ENCODE measurements at places on chromosomes 6 and 20.

- DNase-seq = no peak
Observed at GRCh38 chr20:13839421-13840092, 54.7 kb downstream of the NDUFAF5 start.

DNA sequence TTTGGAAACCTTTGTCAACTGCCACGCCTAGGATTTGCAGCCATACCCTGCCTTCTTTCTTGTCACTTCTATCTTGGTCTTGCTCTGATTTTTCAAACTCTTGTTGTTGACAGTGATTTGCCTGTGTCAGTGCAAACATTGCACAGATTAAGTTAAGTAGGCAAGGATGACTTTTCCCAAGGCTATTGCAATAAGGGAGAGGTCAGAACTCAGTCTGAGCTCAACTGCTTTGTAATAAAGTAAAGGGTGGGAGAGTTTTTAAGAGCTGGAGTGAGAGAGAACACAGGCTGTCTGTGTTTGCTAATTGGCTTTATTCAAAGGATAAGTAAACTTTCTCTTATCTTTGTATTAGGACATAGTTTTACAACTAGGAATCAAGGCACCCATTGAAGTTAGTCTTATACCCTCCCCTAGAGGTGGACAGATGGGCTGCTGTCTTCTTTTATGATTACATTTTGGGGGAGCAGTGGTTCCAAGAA, 448.6 kb downstream of the PHF3 start:
- no peak for DNase-seq

DNA sequence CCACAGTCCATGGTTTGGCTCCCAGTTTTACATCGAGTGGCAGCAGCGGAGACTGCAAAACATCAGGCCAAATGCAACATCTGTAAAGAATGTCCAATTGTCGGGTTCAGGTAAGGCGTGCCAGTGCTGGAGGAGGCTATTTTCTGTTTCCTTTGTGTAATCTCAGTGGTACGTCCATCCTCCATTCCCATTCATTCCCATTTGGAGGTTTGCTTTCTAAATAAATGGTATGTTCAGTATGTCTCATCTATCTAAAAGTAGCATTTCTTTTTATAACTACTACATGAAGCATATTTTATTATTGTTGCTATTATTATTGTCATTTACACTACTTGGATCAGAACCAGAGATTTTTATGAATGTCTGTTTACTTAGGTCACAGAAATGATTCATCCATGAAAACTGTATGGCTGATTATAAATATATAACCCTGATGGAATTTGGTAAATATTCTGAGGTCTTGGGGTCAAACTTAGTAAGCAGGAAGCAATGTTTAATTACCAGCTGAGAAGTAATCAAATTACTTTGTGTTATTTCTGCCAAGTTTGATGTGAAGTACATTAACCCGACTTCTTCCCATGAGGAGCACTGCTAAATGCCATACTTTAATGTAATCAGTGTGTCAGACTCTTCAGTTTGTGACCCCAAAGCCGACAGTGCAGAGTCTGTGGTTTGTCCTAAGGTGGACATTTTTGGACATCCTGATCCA, 512.9 kb downstream of the UTRN start:
- no peak for DNase-seq

DNA sequence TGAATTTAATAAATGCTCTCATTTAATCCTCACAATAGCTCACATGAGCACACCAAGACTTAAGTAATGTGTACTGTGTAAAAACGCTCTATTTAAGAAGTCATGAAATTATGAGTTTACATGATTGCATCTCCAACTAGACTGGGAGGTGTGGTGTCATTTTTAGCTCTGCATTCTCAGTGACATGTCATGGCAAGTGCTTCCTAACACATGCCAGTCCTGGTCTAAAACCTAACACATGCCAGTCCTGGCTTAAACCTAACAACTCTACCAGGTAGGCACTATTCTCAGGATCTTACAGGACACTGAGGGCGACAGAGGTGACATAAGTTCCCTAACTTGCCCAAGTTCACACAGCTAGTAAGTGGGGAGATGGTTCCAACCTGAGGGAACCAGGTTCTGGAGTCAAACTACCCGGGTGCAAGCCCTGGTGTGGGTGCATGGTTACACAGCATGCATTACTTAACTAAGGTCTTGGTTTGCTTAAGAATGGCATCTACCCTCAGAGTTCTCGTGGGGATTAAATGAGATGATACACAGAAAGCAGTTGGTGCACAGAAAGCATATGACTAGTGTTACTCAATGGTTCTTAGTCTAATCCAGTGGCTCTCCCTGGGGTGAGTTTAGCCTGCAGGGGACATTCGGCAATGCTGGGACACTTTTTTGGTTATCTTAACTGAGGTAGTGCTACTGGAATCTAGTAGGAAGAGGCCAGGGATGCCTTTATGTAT, 14.7 kb downstream of the CLDN20 start:
- DNase-seq = no peak

DNA sequence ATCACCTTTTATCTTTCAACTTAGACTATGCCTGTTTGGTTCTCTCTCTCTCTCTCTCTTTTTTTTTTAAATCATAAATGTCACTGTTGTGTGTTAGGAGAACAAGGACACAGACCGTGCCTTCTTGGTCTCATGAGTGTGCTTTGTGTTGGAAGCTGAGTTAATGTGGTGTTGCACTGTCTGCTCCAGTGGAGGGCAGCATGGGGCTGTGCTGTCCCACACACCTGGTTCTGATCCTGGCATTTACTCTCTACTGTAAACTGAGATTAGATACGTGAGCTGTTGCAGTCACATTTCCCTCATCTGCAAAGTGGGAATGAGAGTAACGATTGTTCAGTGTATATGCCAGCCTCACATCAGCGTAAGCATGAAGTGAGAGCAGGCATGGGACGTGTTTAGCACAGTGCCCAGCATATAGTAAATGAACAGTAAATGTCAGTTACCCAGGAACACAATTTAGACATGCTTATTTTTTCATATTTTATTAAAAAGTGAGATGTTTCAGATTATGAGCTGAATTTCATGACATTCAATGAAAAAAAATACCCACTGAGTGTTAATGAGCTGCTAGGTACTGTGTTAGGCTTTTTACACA, 161.1 kb downstream of the FARS2 start:
- no peak for DNase-seq

- DNase-seq = no peak
Observed at GRCh38 chr6:44316481-44316880, 3.3 kb upstream of the AARS2 start.

- no peak for DNase-seq
Observed at GRCh38 chr20:14828459-14828858, 491.0 kb upstream of the FLRT3 start.

DNA sequence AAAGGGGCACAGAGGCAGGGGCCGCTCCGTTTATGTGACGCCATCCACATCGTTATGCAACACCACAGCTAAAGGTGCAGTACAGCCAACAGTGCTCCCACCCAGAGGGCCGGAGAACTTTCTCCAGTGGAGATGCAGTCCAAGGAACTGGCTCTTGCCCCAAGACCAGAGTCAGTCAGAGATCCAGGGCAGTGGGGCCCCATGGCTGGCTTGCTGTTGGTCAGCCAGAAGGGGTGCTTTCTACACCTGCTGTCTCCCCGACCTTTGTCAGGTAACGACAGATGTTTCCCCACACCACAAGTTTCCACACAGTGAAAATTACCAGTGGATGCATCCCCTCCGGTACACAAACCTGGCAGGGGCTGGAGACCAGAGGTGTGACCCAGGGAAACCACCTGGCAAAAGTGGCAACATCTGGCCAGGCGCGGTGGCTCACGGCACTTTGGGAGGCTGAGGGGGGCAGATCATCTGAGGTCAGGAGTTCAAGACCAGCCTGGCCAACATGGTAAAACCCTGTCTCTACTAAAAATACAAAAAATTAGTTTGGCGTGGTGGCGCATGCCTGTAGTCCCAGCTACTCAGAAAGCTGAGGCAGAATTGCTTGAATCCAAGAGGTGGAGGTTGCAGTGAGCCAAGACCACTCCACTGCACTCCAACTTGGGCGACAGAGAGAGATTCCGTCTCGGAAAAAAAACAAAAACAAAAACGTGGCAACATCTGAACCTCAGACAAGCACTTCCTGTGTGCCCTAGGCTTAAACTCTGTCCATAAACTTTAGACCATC, 34.9 kb downstream of the UBE2V1 start:
- peak; percentile 42 for DNase-seq

DNA sequence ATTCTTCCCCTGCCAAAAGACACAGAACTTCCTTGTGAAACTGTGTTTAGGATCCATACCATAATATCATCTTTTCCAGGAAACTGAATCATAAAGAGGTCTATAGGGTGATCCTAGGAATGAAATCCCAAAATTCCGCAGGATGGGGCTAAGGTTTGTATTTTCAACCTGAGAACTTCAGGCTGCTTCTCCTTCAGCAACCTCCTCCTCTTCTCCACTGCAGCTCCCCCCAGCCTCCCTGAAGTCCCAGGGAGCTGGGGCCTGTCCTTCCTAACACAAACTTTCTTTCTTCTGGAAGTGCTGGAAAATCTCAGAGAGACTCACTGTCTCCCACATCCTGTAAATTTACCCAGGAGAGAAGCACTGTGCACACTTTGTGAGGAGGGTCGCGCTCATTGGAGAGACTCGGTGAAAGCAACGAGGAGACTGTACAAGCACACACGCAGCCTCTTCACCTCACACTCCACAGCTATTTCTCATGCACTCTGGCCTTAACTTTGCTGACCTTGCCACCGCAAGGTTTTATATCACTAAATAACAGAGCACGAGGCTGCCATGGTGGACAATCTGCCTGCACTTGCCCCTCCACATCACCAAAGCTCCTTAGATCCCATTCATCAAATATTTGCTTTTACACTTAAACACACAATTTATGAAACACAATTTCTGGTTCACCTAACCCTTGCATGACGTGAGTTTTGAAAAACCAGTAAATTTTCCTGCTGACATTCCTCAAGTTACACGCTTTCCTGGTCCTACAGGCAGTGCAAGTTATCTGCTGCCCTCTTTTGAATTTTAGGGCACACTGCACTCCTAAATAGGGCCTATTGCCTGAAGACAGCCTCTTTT, 14.3 kb downstream of the ID4 start:
- no peak for DNase-seq

- no peak for DNase-seq
Observed at GRCh38 chr6:25181350-25181724, 97.8 kb upstream of the CARMIL1 start.

GRCh38 chr6:75205776-75206575, at the start of gene COL12A1:
Gene COL12A1, minus strand, starts transcription at chr6:75206053. Its CDS starts 3,261 bp downstream, at chr6:75202792.
- DNase-seq = peak; percentile 79

DNA sequence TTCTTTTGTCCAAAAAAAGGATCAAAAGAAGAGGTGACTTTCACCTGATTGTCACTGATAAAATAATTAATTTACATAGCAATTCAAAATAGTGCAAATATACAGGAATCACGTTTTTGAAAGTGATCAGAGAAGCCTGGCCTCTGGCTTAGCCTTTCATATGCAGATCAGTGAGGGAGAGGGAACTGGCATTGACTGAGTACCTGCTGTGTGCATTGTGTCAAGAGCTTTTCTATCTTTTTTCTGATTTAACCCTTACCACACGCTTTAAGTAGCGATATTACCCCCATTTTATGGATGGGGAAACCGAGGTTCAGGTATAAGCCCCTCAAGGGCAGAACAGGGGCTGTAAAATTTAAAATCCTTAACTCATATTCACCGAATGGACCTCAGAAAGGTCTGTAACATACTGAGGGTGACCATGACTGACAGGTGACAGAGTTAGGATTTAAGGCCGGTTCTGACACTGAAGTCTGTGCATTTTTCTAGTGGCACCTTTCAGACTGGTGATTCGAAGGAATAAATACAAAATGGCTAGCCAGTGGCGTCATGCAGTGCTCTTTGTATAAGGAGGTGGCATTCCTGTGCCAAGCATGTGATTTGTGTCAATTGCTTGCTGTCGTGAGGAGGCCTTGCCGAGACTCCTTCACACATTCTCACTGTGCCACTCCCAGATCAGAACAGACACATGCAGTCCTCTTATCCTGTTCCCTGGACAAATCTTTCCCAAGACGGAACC, 310.2 kb downstream of the TSHZ2 start:
- no peak for DNase-seq

GRCh38 chr20:41168281-41169161, 31.2 kb downstream of the PLCG1 start:
- no peak for DNase-seq

- no peak for DNase-seq
Observed at GRCh38 chr6:16095180-16095579, 33.7 kb upstream of the MYLIP start.

GRCh38 chr20:4217349-4217841, 202.0 kb upstream of the RNF24 start:
- DNase-seq = no peak

GRCh38 chr6:169177516-169178166, 76.0 kb downstream of the THBS2 start:
- DNase-seq = peak; percentile 24

GRCh38 chr20:1827974-1828785, 67.0 kb upstream of the SIRPA start:
- no peak for DNase-seq

- no peak for DNase-seq
Observed at GRCh38 chr6:118580585-118581419, 32.7 kb downstream of the PLN start.

- DNase-seq = no peak
Observed at GRCh38 chr20:34736106-34736735, 32.1 kb downstream of the TP53INP2 start.

- no peak for DNase-seq
Observed at GRCh38 chr20:24144371-24144770, 155.8 kb upstream of the GGTLC1 start.

DNA sequence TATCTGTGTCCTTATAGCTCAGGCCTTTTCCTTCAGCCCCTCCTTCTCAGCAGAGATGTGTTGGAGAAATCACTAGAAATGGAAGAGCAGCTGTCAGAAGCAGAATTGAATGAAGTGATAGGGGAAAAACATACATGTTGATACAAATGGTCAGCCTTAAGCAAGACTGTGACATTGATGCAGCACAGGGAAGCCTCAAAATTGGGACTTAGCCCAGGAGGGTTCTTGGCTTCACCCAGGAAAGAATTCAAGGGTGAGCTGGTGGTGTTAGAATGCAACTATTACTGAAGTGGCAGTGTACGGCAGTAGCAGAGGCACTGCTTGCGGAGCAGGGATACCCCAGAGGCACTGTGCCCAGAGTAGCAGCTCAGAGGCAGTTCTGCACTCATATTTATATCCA, 8.0 kb upstream of the KIF16B start:
- no peak for DNase-seq

DNA sequence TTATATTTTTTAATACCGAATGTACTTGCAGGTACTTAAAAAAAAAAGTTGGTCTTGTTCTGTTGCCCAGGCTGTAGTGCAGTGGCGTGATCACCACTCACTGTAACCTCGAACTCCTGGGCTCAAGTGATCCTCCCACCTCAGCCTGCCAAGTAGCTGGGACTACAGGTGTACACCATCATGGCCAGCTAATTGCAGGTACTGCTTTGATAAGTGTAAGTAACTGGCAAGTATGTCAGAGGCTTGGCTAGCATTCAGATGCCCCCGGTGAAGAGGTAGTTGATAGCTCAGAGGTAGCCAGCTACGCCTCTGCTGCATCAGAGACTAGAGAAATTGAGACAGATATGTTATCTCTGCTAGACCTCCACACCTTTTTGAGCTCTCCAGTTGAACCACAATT, 40.5 kb downstream of the BTBD9 start:
- DNase-seq = no peak

- DNase-seq = no peak
Observed at GRCh38 chr6:28323813-28324424, 12.0 kb downstream of the ZSCAN31 start.

Measured in ascending aorta (tissue), 2 donors.